Left lung (tissue), 14 donors: ENCODE measurements at places on chromosomes 7 and 10. TPM values are rescaled to one million over a fixed set of nuclear protein-coding genes. Genes with fewer than 3 reads are reported as not detected.

Gene RELN
- polyA plus RNA-seq = 15.0 TPM

Gene LRRN3
- polyA plus RNA-seq = 58.6 TPM

Gene OR2A42
- 2.8 TPM for polyA plus RNA-seq

- no peak for DNase-seq
Measured at GRCh38 chr7:30789334-30789711, 18.1 kb downstream of the MINDY4 start.

DNA sequence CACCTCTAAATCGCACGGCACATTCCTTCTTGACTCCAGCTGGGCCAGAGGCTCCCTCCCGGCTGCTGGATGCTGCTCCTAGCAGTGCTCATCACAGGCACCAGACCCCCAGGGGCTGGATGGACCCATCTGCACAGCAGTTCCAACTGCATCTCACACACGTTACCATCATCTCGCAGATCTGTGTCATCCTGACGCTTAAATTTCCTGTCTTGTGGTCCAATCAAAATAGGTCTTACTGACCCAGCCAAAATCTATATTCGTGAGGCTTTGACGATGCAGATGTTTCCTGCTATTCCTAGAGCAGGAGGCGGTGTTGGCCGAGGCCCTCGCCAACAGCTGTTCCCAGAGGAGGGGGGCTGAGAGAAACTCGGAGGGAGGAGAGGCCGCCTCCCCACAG, 108.0 kb downstream of the MKI67 start:
- DNase-seq = no peak
